ENCODE measurements at places on chromosomes 16 and 17. TPM values are rescaled to one million over a fixed set of nuclear protein-coding genes. Genes with fewer than 3 reads are reported as not detected.

GRCh38 chr17:50221266-50221863 lies 19.9 kb upstream of the COL1A1 start:
- DNase-seq = no peak

Gene TMEM114
- total RNA-seq = not detected

GRCh38 chr17:42536372-42537155 lies 523 bp downstream of the NAGLU start:
- DNase-seq = peak; percentile 81

DNA sequence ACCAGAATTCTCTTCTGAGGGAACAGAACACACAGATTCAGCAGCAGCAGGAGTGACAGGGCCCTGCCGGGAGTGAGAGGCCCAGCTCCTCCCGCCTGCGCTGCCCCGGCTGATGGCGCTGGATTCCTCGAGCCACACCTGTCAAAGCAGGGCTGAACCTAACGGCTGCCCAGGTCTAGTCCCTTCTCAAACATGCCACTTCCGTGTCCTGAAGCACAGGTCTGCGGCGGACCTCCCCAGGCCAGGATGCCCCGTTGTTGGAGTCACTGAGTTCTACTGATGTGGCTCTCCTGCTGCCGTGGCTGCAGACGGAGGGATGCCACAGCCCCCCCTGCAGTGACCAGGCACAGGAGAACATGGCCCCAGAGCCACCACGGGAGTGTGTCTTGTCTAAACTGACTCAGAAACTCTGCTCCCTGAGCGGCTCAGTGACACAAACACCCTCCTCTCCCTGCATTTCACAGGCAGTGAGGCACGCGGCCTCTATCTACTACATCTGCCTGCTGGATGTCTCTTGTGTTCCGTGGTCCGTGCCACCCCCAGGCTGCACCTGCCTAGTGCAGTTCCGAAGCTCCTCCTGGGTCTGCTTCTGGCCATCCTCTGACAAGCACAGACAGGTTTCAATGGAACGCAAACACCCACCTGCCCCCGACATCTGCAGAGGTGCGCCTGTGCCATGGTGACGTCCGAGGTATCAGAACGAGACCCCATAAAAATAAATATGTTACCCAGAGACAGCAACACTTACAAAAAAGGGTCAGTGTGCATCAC lies 44.7 kb upstream of the DNAH17 start:
- DNase-seq = no peak

Gene DYNC1LI2
- total RNA-seq = 52.9 TPM

- DNase-seq = no peak
Measured at GRCh38 chr16:50455288-50455845, 86.6 kb upstream of the BRD7 start.

Gene ITGAX
- 2.1 TPM for total RNA-seq

All from HT1080 (cell line).